T-cell (primary cell): ENCODE measurements at places on chromosomes 1 and 21. TPM values are rescaled to one million over a fixed set of nuclear protein-coding genes. Genes with fewer than 3 reads are reported as not detected.

- no peaks in the 10 kb centered on the region for H3K4me1 ChIP-seq
- H3K27me3 ChIP-seq, result peaks cover 4% of the 10 kb centered on the region
- no peaks in the 10 kb centered on the region for H3K36me3 ChIP-seq
- no peak overlapping the region for H3K4me3 ChIP-seq
- no peak for DNase-seq
- H3K27ac ChIP-seq, result no peak overlapping the region
Measured at GRCh38 chr1:219931033-219931432, 2.7 kb upstream of the SLC30A10 start.

DNA sequence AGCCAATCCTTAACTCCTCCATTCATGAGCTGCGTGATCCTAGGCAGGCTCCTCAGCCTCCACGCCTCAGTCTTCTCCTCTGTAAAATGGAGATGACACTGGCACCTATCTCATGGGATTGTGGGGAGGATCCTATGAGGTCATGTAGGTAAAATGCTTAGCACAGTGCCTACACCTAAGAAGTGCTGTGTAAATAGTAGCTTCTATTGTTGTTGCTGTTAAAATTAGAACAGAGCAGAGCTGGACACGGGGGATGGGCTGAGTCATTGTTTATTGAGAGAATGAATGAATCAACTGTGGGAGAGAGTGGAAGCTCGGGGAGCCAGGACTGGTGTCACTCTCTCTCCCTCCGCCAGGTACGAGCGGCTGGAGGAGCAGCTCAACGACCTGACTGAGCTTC is 43.0 kb downstream of the TMCC2 start:
- no peak for DNase-seq
- peaks cover 9% of the 10 kb centered on the region for H3K27me3 ChIP-seq
- no peaks in the 10 kb centered on the region for H3K36me3 ChIP-seq
- no peak overlapping the region for H3K4me3 ChIP-seq
- no peak overlapping the region for H3K27ac ChIP-seq
- H3K4me1 ChIP-seq, result peaks cover 21% of the 10 kb centered on the region

- no peak for DNase-seq
- H3K36me3 ChIP-seq, result no peaks in the 10 kb centered on the region
- no peak overlapping the region for H3K4me3 ChIP-seq
- no peaks in the 10 kb centered on the region for H3K4me1 ChIP-seq
- no peak overlapping the region for H3K27ac ChIP-seq
- peaks cover 41% of the 10 kb centered on the region for H3K27me3 ChIP-seq
Measured at GRCh38 chr1:85575363-85575995, 5.1 kb upstream of the CCN1 start.

OR2T35 gene
- not detected for total RNA-seq

DNA sequence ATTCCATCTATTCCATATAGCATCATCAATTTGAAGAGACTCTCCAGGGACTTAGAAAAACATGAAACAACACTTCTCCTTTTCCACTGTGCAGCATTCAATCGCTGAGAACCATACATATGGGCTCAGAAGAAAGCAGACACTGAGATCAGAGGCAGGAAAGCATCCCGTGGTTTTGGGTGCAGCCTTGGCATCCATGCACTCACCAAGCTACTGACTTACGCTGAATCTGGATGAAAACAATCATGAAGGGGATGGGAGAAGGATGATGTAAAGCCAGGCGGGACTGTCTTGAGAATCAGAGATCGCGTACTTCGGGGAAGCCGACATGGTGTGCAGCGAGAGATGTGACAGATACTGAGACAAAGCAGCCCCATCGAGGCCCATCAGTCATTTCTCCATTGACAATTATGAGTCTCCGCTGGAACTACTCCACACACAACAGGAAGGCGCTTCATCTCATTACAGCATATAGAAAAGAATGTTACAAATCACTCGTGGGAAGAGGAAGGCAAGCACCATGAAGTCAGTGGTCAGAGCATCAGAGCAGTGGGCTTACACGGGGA is 2.3 kb upstream of the TIAM1 start:
- H3K27ac ChIP-seq, result no peak overlapping the region
- no peaks in the 10 kb centered on the region for H3K27me3 ChIP-seq
- H3K4me3 ChIP-seq, result no peak overlapping the region
- no peak for DNase-seq
- peaks cover 2% of the 10 kb centered on the region for H3K4me1 ChIP-seq

C1orf105 gene
- total RNA-seq, result not detected

- peaks cover 6% of the 10 kb centered on the region for H3K27me3 ChIP-seq
- H3K36me3 ChIP-seq, result no peaks in the 10 kb centered on the region
Measured at GRCh38 chr1:2455757-2456156, 20.3 kb upstream of the PLCH2 start.

ADCY10 gene
- total RNA-seq, result 0.25 TPM

SAMD11 gene
- 0.70 TPM for total RNA-seq

JAM2 gene
- not detected for total RNA-seq

DNA sequence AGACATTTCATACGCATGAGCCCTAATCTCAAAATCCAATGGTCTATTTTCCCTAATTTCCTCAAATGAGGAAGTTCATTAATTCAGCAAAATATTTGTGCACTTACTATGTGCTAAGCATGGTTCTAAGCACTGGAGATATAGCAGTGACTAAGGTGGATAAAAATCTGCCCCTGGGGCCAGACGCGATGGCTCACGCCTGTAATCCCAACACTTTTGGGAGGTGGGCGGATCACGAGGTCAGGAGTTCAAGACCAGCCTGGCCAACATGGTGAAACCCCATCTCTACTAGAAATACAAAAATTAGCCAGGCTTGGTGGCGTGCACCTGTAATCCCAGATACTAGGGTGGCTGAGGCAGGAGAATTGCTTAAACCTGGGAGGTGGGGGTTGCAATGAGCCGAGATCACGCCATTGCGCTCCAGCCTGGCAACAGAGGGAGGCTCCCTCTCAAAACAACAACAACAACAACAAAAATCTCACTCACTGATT is 4.3 kb upstream of the MIIP start:
- H3K4me1 ChIP-seq, result peaks cover under 1% of the 10 kb centered on the region
- H3K27ac ChIP-seq, result no peak overlapping the region
- peaks cover 30% of the 10 kb centered on the region for H3K36me3 ChIP-seq
- no peaks in the 10 kb centered on the region for H3K27me3 ChIP-seq
- DNase-seq, result no peak
